ENCODE measurements at places on chromosomes 3 and 15.

DNA sequence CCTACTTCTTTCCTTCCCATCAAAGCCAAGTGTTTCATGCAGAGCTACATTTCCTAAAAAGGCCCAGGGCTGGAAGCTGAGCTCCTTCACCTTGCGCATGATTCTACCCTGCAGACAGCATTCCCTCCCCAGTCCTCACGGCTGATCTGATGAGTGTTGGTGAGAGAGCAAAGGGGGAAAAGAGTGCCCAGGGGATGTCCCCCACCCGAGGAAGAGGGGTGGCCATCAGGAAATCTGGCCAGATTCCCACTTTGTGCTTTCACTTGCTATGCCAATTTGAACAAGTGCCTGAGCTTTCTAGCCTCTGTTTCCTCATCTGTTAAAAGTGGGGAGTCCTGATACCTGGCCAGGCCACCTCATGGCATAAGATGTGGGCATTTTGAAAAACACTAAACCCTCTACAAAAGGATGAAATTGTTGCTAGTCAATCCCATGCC is 231.0 kb upstream of the TLE3 start:
- DNase-seq = no peak

DNA sequence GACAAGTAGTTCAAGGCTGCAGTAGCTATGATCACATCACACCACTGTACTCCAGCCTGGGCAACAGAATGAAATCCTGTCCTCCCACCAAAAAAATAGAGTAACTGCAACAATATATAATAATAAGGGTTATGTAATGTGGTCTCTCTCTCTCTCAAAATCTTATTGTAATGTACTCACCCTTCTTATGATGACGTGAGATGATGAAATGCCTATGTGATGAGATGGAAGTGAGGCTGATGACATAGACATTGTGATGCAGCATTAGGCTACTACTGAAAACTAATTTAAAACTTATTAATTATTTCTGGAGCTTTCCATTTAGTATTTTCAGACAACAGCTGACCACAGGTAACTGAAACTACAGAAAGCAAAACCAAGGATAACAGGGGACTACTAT is 27.4 kb downstream of the TASOR start:
- no peak for DNase-seq

DNA sequence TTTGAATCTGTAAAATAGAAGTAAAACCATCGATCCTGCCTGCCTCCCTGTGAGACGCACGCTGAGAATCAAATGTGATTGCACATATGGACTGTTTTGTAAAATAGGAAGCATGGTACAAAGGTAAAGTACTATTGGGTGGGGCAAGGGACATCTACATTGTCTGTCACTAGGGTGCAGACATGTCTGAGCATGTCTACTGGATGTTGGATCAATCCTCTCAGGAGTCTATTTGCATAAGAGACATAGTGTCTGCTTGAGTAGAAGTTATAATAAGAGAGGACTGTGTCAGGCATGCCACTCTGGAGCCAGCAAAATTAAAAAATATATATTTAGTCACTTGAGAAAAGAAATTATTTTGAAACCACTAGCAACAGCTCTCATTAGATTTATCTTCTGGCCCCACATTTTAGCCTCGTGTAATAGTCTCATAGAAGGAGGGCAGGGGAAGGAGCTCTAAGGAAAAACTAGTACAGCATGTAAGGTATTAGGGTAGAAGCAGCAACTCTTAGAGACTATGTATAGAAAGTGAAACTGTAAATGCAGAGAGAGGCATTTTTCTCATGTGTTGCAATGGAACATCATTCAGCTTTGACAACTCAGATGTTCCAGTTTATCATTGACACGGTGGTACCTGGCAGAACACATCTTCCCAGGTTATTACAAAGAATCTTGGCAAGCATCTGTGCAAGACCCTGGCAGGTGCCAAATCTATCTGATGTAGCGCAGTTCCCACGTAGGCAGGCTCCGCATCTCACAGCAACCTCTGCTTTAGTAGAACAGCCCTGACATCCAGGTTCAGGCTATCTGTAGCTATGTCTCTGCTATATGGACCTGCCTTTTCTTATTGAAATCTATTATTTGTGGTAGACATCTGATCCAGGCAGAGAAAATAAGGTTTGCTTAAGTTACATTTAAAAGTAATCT is 85.2 kb upstream of the CHL1 start:
- DNase-seq = no peak

DNA sequence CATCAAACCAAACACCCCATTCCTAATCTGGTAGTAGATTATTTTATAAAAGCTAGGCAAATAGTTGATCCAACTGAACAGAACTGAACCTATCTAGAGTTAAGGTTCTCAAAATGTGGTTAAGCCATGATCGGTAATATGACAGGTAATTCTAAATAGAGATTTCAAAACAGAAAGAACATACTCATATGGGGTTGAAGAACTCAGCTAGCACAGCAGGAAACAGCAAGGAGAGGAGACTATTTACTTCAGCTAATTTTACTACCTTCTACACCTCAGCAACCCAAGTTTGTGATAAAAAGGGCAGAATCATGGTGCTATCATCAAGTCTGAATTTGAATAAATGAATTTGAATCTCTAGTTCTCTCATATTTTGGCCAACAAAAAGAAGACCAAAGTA is 11.8 kb downstream of the CD47 start:
- DNase-seq = no peak

- no peak for DNase-seq
These were observed 36.7 kb downstream of the RGMA start for GRCh38 chr15:93052090-93052879.

DNA sequence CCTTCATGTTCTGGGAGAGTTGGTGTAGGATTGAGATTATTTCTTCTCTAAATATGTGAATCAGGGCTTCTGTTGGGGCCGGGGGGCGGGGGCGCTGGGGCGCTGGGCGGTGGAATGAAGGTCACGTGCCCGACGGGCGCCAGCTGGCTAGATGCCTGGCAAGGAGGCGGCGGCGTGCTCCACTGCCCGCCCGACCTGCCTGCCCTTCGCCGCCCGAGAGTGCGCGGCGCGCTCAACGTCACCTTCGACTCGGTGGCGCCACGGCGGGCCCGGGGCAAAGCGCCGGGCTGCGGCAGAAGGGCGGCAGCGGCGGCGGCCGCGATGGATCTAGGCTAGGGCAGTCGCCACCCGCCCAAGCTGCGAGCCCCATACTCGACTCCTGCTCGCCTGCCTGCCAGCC is 47.0 kb upstream of the LHFPL4 start:
- peak; percentile 58 for DNase-seq
